ENCODE measurements at places on chromosomes 6 and 20.
A peak's percentile ranks its signal among the peaks of the same experiment; 100 is the strongest.

DNA sequence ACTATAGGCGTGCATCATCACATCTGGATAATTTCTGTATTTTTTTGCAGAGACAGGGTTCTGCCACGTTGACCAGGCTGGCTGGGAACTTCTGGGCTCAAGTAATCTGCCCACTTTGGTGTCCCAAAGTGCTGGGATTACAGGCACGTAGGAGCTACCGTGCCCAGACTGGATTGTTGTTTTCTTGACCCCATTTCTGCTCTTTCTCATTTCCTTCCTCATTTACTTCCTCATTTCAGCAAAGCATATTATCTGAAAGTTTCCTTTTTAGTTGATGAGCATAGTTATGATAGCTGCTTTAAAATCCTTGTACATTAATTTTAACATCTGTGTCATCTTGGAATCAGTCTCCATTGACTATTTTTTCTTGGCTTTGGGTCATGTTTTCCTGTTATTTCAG is 301.0 kb upstream of the RUNX2 start:
- DNase-seq = no peak

DNA sequence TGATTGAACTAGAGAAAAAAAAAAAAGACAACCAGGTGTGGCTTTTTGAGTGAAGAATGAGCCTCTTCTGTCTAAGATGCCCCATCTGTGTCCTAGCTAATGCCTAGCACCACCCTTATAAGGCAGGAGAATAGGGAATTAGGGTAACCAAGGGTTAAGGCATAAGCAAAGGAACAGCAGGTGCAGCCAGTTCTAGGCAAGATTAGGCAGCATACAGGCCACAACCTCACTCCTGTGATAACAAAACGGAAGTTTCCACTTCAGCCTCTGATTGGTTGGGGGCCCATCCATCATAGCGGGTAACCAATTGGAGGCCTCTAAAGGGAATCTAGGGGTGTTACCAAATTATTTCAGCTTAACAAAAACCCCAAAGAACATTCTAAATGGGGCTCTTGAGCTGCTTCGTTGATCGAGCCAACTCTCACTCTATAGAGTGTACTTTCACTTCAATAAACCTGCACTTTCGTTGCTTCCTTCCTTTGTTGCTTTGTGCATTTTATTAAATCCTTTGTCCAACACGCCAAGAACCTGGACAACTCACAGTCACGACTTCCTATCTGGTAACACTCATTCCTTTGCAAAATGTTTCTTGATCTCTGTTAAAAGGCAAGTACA is 61.9 kb upstream of the TAGAP start:
- DNase-seq = peak; percentile 93

GRCh38 chr6:148041546-148041945 is 301.1 kb upstream of the SASH1 start:
- no peak for DNase-seq

DNA sequence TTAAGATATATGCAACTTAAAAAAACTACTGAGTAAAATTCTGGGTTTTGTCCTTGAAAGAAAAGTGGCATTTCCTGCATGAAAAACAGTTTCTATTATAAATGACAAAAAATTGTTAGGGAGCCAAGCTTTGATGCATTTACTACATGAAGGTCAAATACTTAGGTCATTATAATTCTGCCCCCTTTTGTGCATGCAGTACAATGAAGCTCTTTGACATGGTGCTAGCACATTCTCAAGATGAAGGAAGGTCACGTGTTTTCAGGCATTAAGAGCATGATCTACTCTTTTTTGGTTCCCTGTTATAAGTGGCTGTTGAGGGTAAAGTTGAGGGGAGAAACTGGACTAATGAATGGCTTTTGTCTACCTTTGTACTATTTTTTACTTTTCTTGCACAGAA is 72.7 kb downstream of the FOXO3 start:
- DNase-seq = no peak

GRCh38 chr6:16352258-16352635 is 113.9 kb downstream of the GMPR start:
- DNase-seq = no peak

GRCh38 chr6:14658886-14659561 is 541.5 kb downstream of the CD83 start:
- no peak for DNase-seq

DNA sequence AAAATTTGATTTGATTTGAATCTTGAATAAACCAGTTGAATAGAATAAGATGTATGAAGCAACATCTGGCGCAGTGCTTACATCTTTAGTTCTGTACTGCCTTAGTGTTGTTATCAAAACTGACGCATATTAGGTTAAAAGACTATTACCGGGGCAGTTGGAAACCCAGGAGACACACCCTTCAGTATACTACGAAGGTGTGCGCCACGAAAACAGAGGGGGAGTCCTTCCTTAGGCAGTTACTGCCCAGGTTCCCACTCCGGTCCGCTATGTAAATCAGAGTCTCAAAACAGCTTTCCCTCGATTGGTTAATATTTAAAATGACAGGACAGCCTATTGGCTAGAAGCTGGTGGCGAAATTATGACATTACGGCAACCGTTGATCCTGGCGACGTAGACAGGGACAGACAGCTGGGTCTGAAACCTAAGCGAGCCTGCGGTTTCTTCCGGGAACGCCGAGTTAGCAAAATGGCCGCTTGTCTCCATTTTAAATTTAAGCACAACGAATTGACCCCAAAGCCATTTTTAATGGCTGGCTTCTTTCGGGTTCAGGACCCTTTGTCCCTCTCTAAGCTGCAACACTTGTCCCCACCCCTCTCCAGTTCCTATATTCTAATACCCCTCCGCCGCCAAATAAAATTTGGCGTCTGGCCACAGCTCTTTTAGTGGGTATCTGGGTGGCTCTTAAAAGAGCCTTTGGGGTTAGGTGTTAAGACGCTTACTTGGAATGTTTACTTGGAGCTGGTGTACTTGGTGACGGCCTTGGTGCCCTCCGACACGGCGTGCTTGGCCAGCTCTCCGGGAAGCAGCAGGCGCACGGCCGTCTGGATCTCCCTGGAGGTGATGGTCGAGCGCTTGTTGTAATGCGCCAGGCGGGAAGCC is 35.8 kb downstream of the HFE start:
- DNase-seq = peak; percentile 97

DNA sequence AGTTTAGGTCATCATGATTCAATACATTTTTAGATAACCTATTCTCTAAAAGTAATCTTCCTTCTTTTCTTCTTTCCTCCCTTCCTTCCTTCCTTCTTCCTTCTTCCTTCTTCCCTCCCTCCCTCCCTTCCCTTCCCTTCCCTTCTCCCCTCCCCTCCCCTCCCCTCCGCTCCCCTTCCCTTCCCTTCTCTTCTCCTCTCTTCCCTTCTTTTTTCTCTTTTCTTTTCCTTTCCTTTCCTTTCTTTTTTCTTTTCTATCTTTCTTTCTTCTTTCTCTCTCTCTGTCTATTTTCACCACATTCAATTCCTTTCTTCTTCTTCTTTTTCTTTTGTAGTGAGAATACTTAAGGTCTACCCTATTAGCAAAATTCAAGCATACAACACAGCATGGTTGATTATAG is 17.3 kb upstream of the RHAG start:
- no peak for DNase-seq

- DNase-seq = no peak
Measured at GRCh38 chr20:62539198-62540045, 63.6 kb upstream of the GATA5 start.

DNA sequence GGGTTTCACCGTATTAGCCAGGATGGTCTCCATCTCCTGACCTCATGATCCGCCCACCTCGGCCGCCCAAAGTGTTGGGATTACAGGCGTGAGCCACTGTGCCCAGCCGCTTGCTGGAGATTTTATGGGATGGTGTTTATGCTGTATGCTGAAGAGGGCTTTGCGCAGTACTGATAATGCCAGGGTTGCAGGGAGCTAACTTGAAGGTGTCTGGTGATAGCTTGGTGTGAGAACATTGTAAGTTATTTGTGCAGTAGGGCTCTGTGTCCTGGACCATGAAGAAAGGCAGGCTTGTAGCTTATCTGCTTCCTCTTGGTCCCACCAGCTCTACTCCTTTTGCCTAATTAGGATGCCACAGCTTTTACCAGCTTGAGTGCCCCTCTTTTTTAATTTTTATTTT is 157.0 kb upstream of the DTNBP1 start:
- no peak for DNase-seq

GRCh38 chr6:150334790-150335783 is 33.7 kb upstream of the IYD start:
- peak; percentile 54 for DNase-seq

- peak; percentile 50 for DNase-seq
Measured at GRCh38 chr6:159819932-159820640, 20.0 kb downstream of the PNLDC1 start.

DNA sequence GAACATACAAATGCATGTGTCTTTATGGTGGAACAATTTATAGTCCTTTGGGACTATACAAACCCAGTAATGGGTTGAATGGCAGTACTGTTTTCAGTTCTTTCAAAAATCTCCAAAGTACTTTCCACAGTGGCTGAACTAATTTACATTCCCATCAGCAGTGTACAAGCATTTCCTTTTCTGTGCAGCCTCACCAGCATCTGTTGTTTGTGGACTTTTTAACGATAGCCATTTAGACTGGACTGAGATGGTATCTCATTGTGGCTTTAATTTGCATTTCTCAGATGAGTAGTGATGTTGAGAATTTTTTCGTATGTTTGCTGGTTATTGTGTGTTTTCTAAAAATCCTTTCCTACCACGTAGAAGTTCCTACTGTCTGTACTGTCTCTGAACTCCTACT is 327.2 kb upstream of the ZFP64 start:
- DNase-seq = no peak

- no peak for DNase-seq
Measured at GRCh38 chr6:41222513-41222912, 5.6 kb upstream of the TREML4 start.

DNA sequence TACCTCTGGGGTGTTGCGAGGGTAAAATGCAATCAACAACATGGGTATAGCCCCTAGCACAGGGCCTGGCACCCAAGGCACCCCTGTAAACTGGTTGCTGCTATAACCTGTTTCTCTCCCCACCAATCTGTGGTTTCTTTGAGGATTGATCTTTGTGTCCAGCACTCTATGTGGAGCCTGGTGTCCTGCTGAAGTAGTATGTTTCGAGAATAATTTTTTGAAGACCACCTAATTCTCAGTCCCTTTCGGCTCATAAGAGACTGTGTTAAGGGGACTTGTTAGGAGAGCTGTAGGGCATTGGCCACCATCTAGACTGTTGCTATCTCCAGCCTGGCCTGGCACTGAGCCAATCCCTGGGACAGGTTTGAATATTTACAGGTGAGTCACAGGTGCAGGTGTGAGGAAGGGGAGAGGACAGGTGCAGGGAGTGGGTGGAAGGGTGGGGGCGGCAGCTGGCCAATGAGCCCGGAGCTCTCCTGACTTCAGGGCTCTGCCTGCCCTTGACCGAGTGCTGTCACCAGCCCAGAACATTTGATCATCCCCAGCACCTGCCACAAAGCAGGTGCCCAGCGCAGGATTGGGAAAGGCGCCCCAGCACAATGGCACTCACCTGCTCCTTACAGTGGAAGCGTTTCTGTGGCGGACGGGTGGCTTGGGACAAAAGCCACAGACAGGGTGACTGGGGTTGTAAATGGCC is 8.1 kb upstream of the C20orf144 start:
- DNase-seq = no peak

- DNase-seq = no peak
Measured at GRCh38 chr20:32443386-32443974, 85.3 kb downstream of the ASXL1 start.

DNA sequence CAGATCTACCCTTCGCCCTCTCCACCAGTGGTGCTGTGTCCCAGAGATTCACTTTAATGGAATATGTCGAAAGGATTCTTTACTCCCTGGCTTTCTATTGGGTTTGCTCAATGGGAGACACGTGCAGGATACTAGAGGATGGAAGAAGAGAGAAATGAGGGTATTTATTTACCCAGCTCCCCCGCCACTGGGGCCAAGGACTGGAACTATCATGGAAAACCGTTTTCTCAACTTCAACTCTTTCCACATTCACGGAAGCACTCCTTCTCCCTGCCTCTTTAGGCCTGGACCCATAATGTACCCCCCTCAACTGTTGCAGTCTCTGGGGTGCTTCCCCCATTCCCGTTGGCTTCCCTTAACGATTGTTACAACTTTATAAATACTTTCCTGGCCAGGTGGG is 26.6 kb upstream of the RALY start:
- no peak for DNase-seq

- DNase-seq = no peak
Measured at GRCh38 chr6:75412969-75413662, 80.5 kb downstream of the FILIP1 start.

DNA sequence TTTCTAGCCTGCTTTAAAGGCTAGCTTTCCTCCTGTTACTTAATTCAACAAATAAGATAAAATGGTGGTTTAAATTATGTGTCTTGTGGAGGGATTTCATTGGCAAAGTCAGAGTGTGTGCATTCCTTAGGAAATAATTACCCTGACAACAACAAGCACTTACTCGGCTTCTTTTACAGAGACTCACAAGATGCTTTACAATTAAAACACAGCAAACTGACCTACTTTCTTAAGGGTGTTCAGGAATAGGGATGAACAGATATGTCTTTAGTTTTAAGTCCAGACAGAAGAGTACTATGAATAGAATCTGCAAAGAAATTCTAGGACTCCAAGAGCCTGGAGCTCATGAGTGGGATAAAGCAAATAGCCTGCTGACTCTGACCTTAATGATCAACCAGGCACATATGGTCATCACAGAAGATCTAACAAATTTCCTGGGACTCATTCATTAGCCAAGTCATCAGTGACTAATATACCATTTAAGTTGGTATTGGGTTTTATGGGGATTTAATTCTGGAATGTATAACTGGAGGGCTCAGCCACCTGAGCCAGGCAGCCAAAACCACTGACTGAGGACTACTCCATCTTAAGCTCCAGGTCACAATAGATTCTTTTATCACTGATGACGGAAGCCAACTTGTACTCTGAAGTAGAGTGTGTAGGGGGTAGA is 161.8 kb upstream of the RIMS1 start:
- DNase-seq = no peak

GRCh38 chr6:73388800-73389512 is 5.7 kb upstream of the DDX43 start:
- DNase-seq = peak; percentile 78

- no peak for DNase-seq
Measured at GRCh38 chr6:96980142-96980541, 55.6 kb downstream of the KLHL32 start.

GRCh38 chr6:112649853-112650252 is 302.7 kb downstream of the RFPL4B start:
- no peak for DNase-seq

GRCh38 chr20:4840801-4841200 is 119.1 kb downstream of the PRND start:
- no peak for DNase-seq

GRCh38 chr6:37614491-37614890 is 83.2 kb downstream of the MDGA1 start:
- no peak for DNase-seq

DNA sequence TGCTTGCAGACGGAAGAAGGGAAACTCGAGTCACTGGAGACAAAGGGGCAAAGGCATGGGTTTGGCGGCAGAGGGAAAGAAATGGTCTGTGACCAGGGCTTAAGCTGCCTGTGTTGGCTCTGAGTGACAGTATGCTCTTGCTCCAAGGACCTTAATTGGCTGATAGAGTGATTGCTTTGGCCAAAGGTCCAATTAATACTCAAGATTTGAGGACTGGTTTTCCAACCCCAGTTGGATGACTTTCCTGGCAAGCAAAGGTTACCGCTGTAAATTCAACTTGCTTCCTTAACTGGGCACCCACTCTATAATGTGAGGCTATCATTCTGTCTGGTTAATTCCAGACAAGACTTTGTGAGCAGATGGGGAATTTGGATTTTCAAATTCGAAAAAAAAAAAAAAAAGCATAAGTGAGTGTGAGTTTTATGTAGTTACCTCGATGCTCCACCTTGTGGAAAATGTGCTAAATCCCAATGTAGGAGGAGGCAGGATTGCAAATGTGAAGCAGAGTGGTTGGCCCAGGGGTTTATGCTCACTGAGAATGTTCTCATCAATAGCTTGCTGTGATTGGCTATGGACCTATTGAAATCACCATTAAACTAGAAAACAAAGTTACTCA is 150.7 kb upstream of the GMDS start:
- DNase-seq = no peak

Measured in activated CD4-positive, alpha-beta T cell treated with anti-CD3 and anti-CD28 coated beads, Interleukin-2, Interleukin-6, amounts not matched to agents 100 ng/mL and 50 ng/mL, durations not matched to agents 16 hours and 8 hours (primary cell).